Left ventricle myocardium inferior (tissue), 1 donor: ENCODE measurements at places on chromosomes 12 and 14. TPM values are rescaled to one million over a fixed set of nuclear protein-coding genes. Genes with fewer than 3 reads are reported as not detected.

DNA sequence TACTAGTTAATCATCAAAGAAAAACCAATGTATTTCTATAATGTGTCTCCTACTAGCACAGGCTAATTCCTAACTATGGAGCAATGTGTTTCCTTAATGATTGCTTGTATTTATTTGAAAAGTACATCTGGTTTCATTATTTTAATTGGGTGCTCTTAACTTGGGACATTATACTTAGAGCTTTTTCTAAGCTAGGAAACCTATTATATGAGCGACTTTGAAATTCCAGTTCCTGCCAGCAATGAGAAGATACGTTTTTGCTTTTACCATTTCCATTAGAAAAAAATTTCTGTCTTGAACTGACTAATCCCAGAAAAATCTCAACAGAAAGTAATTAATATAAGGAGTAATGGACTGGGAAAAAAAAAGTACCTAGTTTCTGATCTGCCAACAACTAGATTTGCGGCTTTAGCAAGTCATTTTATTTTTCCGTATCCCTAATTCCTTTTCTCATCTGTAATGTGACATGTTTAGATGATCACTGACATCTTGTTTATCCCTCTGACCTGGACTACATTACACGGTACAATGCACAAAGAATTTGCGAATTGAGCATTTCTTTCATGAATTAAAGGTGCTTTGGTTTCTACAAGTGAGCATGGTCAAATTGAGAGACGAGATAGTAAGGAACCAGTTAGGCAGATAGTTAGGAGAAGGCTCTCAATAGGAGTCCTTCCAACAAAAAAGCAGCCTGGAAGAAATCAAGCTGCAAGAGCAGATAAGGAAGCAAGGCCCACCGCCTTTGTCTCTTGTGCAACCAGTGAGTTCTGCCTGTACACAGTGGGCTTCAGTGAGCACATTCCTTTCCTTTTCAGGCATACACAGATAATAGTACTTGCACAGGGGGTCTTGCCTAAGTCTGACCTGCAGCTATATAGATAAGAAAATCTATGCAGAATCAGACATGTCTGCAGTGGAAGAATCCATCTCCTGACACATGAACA, 1765.0 kb upstream of the FLRT2 start:
- no peak for DNase-seq

DNA sequence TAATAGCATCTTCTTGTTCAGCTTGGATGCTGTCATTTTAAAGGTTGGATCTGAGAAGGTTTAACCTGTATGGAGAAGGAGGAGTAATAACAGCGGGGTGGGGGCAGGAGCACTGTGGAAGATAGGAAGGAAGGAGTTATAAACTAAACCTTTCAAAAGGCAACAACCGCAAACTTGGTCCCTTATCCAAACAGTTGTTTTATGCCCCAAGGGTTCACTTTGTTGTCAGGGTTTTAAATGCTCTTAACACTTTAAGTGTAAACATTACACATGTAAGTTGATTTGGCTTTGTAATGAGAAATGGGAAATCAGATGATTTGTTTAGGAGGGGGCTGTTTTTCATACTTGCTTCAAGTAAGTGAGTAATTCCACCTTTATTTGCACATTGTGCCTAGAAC, 3.0 kb downstream of the NPAS3 start:
- DNase-seq: no peak

DNA sequence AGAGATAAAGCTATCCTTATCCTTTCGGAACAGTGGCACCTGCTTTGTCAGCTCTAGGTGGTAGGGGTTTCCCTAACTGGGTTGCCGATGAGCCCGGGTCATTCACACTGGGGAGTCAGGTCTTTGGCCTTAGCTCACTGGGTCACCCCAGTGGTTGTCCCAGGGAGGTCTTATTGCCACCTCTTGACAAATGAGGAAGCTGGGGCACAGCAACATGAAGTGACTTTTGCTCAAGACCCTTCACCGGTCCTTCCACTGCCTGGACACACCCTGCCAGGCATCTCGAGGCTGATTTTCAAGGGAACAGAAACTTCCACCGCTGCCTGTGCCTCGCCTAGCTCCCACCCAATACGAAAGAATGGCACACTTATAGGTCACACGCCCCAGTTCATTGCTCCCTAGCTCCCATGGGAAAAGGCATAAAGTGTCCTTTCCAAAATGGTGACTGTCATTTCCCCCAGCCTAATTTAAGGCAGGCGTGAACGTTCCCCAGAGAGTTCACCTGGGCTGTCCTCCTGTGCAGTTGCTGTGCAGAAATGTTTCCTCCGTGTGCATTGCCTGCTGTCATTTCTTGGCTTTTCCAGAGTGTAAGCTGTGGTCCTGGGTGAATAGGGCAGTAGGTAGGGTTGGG, 156.1 kb upstream of the CCND2 start:
- DNase-seq: no peak

GRCh38 chr14:92323916-92324818, 1.2 kb downstream of the SLC24A4 start:
- DNase-seq: no peak

DNA sequence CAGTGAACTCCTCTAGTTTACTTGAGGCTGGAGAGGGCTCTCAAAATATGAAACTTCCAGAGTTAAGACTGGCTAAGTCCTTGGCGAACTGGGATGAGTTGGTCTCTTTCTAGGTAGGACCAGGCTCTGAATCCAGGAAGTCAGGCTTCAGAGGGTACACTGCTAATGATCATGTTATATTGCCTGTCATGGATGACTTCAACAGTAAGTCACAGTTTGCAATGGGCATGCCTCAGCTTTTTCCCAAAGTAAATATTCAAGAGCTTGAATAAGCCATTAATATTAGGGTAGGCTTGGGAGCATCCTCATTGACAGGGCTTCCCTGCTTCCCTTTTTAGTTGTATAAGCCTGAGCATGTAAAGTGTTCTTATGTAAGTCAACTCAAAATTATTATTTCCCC, 61.7 kb upstream of the PTHLH start:
- no peak for DNase-seq

DNA sequence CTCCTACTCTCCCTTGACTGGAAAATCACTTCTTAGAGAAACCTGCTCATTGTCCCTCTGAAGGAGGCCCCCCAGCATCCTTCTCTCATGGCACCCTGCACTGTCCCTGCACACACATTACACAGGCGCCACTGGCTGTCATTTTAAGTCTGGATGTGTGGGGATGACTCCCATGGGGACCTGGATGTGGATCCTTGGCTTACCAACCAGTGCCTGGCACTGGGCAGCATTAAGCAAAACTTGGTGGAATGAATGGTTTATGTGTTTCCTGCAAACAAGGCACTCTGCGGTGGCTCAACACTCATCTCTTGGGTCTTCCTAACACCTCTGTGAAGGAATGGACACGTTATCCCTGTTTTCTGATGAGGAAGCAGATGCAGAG, 162.4 kb downstream of the RBM19 start:
- DNase-seq: no peak

DNA sequence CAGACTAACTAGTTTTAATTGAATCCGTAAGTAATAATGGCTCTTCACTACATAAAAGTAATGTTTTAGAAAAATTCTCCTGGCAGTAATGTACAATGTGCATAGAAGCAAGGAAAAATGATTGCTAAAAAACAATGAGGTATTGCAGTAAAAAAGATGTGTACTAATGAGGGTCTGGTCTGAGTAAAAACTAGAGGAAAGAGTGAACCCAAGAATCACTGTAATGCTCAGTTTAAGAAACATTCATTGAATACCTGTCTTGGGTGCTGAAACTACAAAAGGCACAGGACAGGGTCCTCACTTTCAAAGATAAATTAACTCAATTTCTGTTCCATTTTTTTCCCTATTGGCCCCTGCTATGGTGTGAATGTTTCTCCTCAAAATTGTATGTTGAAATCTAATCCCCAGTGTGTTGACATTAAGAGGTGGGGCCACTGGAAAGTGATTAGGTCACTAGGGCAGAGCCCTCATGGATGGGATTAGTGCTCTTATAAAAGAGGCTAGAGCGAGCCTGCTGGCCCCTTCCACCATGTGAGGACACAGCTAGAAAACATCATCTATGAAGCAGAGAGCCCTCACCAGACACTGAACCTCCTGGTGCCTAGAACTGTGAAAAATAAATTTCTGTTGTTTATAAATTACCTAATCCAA, 51.6 kb downstream of the RPS6KA5 start:
- no peak for DNase-seq

Gene RASAL1
- not detected for total RNA-seq

Gene NOVA1
- total RNA-seq: 3.7 TPM

Gene SERPINA4
- total RNA-seq: not detected
